ENCODE measurements at places on chromosomes 6 and 20.
A peak's percentile ranks its signal among the peaks of the same experiment; 100 is the strongest.

DNA sequence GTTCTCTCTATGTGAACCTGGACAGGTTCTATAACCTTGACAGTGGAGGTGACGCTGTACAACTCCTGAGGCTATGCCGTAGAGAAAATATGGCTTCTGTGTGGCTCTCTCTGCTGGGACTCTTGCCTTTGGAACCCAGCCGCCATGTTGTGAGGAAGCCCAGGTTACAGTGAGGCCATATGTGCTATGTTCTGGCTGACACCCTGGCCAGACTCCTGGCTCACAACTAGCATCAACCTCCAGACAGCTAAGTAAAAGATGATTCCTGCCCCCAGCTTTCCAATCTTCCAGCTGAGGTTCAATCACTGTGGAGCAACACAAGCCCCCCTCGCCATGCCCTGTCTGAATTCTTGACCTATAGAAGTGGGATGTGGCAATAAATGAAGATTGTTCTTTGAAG is 57.0 kb downstream of the PPP1R3G start:
- no peak for DNase-seq

- no peak for DNase-seq
Measured at GRCh38 chr20:60228255-60228654, 270.0 kb downstream of the CDH26 start.

- DNase-seq: no peak
Measured at GRCh38 chr6:170025935-170026750, 264.7 kb downstream of the DLL1 start.

GRCh38 chr20:12860619-12861247 is 148.0 kb upstream of the SPTLC3 start:
- no peak for DNase-seq

- DNase-seq: peak; percentile 62
Measured at GRCh38 chr6:111985202-111985731, 68.6 kb upstream of the CCN6 start.

DNA sequence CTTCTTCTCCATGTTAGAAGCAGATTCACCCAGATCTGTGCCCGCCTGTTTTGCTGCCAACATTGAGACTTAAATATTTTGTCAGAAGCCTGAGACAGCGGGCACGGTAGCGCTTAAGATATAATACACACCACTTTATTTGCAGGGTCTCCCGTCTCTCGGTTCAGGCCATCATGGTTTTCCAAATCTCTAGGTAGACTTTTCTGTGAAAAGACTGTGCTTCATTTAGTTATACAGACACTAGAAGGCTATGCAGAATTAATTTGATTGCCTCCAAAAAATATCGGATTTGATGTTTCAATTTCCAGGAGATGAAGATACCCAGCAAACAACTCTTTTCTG is 598 bp downstream of the TBP start:
- no peak for DNase-seq

DNA sequence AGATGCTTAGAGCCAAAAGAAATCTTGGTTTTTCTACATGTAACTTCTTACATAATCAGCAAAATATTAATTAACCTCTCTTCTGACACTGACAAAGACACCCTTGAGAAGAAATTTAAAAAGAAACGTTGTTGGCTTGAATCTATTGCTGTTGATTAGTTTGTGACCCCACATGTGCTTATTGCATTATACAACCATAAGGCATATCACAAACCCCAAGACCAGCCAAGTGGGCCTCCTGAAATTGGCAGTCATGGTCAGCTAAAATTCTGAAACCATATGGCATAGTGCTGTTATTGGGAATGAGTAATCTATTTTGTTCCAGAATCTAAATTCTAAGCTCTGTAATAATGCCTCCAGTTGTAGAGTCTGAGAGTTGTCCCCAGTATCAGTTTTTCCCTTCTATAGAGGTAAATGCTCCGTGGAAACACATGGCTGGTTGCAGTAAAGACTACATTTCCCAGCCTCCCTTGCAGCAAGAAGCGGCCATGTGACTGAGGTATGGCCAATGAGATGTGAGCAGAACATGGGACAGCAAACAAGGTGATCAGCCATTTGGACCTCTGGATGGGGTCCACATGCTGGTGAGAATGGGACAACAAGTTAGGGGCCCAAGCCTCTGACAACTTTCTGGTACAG is 42.3 kb upstream of the PTPN1 start:
- DNase-seq: peak; percentile 54

- no peak for DNase-seq
Measured at GRCh38 chr6:94683409-94683808, 893.9 kb upstream of the MANEA start.

- no peak for DNase-seq
Measured at GRCh38 chr6:149340200-149340599, 22.7 kb downstream of the TAB2 start.

DNA sequence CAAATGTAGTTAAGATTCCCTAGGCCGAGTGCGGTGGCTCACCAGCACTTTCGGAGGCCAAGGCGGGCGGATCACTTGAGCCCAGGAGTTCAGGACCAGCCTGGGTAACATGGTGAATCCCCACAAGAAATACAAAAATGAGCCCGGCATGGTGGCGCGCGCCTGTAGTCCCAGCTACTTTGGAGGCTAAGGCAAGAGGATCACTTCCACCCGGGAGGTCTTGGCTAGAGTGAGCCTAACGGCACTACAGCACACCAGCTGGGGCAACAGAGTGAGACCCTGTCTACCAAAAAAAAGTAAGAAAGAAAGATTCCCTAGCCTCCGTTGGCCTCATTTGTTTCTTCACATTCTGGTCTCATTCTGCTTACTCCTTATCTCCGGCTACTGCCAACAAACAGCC is 1.2 kb downstream of the ESF1 start:
- no peak for DNase-seq

DNA sequence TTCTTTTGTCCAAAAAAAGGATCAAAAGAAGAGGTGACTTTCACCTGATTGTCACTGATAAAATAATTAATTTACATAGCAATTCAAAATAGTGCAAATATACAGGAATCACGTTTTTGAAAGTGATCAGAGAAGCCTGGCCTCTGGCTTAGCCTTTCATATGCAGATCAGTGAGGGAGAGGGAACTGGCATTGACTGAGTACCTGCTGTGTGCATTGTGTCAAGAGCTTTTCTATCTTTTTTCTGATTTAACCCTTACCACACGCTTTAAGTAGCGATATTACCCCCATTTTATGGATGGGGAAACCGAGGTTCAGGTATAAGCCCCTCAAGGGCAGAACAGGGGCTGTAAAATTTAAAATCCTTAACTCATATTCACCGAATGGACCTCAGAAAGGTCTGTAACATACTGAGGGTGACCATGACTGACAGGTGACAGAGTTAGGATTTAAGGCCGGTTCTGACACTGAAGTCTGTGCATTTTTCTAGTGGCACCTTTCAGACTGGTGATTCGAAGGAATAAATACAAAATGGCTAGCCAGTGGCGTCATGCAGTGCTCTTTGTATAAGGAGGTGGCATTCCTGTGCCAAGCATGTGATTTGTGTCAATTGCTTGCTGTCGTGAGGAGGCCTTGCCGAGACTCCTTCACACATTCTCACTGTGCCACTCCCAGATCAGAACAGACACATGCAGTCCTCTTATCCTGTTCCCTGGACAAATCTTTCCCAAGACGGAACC is 310.2 kb downstream of the TSHZ2 start:
- DNase-seq: no peak

DNA sequence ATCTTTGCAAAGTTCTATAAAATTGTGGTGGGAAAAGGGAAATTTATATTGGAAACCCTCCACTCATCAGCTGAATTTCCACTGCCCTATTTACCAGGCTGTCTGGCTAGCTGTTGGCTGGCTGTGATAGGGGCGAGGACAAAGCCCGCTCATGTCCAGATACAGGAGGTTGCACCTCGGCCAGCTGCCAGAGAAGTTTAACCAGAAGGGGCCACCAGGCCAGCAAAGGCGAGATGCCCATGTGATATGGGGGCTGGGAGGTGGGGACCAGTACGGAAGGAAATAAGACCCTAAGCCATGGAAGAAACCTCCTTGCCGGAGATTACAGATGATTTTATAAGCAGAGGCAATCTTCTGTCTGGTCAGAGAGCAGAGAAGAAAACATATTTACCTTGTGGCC is 143.8 kb downstream of the FNDC1 start:
- no peak for DNase-seq

- no peak for DNase-seq
Measured at GRCh38 chr6:123931928-123932327, 128.3 kb downstream of the NKAIN2 start.

GRCh38 chr20:1741309-1742048 is 83.9 kb upstream of the SIRPG start:
- DNase-seq: no peak

- no peak for DNase-seq
Measured at GRCh38 chr6:3746119-3746691, 5.3 kb downstream of the PXDC1 start.

- DNase-seq: no peak
Measured at GRCh38 chr6:150685860-150686259, 86.2 kb downstream of the PLEKHG1 start.

DNA sequence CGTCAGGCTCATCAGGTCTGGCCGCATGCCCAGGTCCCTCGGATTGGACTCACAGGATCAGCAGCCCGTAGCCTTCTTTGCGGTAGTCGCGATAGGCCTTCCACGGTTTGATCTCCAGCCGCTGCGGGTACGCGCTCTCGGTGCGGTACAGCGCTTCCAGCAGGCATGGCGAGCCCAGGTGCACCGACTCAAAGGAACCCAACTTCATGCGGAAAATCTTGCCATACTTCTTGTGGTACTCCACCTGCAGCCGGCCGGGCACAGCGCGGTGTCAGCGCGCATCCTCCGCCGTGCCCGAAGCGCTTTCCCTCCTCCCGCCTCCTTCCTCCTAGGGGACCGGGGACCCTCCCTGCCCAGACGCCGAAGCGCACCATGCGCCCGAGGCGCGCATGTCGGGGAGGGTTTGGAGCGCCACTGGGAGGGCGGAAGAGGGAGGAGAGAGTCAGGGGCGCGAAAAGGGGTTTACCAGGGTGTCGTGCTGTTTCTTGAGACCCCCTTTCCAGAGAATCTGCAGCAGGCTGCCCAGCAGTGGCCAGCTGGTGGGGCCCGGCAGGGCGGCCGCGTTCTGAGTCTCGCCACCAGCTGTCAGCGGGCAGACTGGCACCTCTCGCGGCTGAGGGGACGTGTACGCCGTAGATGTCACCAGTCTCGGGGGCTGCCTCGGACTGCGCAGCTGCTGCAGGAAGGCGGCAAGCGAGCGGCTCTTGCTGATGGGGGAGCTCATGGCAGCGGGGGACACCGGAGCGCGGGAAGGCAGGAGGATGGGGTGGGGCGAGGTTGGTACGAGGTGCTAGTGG is 732 bp downstream of the CYP24A1 start:
- no peak for DNase-seq

DNA sequence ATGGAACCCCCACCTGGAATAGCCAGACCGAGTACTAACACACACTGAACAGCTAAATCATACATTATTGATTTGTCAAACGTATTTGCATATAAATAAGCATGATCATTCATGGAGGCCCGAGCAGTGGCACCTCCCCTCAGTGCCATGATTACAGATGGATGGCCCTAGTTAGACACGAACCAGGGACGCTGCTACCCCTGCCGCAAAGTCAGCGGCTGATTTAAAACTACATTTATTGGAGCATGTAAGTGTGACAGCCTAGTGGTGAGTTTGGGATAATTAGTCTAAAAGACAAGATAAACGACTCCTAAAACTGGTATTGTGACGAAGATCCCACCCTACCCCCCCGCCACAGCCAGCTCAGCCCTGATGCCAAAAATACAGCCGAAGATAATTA is 159.1 kb upstream of the MAFB start:
- no peak for DNase-seq

DNA sequence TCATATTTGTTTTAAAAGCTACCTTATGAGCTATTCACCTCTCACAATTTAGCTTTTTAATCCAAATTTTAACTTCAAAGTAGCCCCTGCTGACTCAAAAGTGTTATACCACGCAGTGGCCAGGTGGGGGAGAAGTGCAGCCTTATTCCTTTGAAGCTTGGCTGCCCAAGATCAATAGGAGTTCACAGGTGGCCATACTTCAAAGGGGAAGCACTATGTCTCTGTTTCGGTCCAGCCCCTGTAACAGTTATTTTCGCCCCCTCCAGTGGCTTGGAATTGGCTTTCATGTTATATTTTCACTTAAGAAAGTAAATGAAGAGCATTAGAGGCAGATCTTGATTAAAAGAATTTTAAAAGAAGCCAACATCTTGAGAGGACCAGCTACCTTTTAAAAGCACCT is 608.4 kb downstream of the EPHA7 start:
- DNase-seq: peak; percentile 19

- no peak for DNase-seq
Measured at GRCh38 chr6:151172751-151173150, 67.0 kb upstream of the AKAP12 start.

GRCh38 chr20:10590950-10591671 is 82.7 kb downstream of the JAG1 start:
- DNase-seq: no peak

DNA sequence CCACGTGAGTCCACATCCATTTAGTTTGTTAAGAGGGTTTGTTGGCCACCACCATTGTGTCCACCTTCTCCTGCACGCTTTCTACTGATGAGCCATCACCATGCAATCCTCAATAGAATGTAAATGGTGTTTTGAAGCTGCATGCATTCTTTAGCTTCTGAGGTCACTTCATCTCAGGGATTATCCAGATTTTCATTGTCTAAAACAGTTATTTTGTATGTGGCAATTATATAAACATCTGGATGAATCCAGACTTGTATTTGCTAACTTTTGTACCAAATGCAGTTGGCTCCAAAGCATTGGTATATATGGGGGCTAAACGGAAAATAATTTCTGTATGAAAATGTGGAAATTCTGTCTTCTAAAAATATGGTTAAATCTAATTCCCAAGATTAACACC is 231.2 kb upstream of the ARID1B start:
- no peak for DNase-seq

- DNase-seq: no peak
Measured at GRCh38 chr6:21420146-21420878, 173.2 kb upstream of the SOX4 start.

GRCh38 chr6:7296602-7297001 is 16.4 kb downstream of the SSR1 start:
- DNase-seq: no peak

DNA sequence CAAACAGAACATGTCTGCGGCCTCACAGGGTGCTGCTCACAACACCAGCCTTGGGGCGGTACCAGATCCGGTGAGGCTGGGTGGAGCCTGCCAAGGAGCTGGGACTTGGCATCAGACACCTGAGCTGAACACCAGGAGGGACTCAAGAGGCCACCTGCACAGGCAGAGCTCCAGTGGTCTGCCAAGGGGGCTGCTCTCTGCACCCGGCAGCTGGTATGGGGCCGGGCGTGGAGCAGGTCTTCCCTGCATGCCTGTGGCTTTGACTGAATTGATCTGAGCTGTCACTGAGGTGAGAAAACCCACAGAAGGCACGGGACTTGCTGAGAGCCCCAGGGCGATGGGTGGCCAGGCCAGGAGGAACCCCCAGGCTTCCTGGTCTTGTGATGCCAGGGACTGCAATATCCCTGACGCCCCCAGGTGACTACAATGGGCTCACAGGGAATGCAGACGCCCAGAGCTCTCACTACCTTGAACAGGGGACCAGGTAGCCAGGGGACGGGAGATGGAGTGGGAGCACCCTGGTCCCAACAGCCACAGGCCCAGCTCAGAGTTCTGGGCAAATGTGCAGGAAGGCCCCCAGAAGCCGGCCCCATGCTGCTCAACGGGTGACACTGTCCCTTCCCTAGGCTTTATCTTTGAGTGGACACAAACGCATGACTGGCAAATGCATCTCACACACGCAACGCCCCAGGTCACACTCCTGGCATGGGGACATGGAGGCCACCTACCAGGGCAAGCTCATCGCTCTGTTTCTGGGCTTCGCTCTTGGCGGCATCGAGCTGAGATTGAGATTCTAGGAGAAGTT is 48.2 kb downstream of the DSTN start:
- DNase-seq: no peak

All from fibroblast of villous mesenchyme (primary cell).